ENCODE measurements at places on chromosomes 11 and 22.

DNA sequence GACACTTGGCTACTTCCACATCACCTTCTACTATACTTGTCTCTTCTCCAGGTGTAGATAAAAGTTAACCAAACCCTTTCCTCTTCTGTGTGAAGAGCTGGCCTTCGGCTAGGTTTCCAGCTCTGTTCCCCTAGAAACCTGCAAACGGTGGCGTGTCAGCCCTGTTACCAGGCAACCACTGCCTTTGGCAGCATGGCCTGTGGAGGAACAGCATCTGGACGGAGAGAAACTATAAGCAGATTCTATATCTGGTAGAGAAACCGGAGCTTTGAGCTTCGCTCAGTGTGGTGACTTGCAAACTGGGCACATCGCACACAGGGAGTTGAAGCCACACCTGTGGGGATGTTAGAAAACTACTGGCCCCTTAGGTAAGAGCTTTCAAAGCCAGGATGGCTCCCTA, 35.9 kb downstream of the ARAP1 start:
- DNase-seq, result no peak

DNA sequence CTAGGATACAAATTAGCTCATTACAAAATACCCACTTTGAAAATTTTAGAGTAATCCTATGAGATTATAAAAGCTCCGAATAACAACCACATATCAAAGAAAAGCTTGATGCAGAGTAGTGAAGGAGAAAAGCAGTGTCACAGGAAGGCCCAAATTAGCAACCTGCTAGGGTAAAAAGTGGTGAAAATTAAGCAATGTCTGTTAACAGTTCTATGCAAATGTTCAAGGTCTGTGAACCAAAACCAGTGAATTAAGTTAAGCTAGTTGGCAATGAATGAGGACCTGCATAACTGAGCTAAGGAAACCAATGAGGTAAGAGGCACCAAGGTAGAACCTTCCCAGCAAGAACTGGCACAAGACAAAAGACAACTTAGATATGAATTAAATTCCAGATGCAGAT, 29.6 kb downstream of the PRDM10 start:
- DNase-seq, result no peak

GRCh38 chr11:64863391-64864060, 14.9 kb downstream of the EHD1 start:
- no peak for DNase-seq

GRCh38 chr22:25070956-25071355, 118.4 kb downstream of the KIAA1671 start:
- no peak for DNase-seq

DNA sequence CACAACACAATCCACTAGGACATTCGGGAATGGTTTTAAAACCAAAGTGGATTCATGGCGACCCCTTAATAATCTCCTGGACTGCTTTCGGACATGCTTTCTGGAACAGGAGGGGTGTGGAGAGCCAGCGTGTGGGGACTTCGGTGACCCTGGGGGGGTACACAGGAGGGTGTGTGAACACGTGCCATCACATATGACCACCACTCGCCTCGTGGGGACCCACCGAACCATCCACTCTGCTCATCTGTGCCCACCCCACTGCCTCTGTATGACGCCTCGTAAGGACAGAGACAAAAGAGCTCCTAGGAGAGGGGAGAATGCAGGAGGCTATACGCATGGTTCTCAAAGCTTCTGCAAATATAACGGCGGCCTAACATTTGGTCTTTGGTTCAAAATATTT, 8.9 kb downstream of the LTO1 start:
- DNase-seq, result no peak

GRCh38 chr11:43685440-43685839, 4.9 kb downstream of the HSD17B12 start:
- DNase-seq, result no peak

GRCh38 chr11:130897262-130898182, 18.8 kb downstream of the SNX19 start:
- DNase-seq, result peak; percentile 66

GRCh38 chr11:20459865-20460264, 72.3 kb downstream of the PRMT3 start:
- no peak for DNase-seq

- no peak for DNase-seq
Observed at GRCh38 chr11:37812281-37812880, 1214.3 kb upstream of the RAG2 start.

GRCh38 chr11:42812361-42812760, 499.4 kb upstream of the API5 start:
- DNase-seq, result no peak

DNA sequence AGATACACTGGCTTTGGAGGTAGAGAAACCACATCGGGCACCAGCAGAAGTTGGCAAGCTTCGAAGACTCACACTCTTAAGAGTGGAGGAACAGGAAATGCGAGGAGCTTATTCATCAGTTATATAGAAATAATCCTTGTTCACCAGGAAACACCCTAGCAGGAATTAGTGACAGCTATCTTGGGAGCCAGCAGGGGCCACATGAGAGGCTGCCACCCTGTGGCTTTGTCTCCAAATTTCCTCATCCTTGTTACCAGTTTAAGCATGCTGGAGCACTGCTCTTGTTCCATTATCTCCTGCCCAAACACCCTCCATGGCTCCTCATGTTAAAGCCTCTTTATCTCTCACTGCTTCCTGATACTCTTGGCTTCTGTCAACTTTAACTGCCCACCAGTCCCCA, 131.0 kb downstream of the PLEKHA7 start:
- no peak for DNase-seq

GRCh38 chr22:32949391-32950173, 108.6 kb downstream of the SYN3 start:
- no peak for DNase-seq

- no peak for DNase-seq
Observed at GRCh38 chr11:79648766-79649520, 208.1 kb upstream of the TENM4 start.

GRCh38 chr11:126254819-126255218, 13.9 kb downstream of the SRPRA start:
- no peak for DNase-seq

GRCh38 chr11:105298630-105299029, 159.1 kb upstream of the CARD18 start:
- DNase-seq, result no peak

GRCh38 chr22:40001106-40001505, 6.4 kb downstream of the FAM83F start:
- no peak for DNase-seq

GRCh38 chr11:22703591-22703990, 37.2 kb downstream of the GAS2 start:
- no peak for DNase-seq

GRCh38 chr11:45147891-45148675, 1.6 kb downstream of the PRDM11 start:
- DNase-seq, result no peak

DNA sequence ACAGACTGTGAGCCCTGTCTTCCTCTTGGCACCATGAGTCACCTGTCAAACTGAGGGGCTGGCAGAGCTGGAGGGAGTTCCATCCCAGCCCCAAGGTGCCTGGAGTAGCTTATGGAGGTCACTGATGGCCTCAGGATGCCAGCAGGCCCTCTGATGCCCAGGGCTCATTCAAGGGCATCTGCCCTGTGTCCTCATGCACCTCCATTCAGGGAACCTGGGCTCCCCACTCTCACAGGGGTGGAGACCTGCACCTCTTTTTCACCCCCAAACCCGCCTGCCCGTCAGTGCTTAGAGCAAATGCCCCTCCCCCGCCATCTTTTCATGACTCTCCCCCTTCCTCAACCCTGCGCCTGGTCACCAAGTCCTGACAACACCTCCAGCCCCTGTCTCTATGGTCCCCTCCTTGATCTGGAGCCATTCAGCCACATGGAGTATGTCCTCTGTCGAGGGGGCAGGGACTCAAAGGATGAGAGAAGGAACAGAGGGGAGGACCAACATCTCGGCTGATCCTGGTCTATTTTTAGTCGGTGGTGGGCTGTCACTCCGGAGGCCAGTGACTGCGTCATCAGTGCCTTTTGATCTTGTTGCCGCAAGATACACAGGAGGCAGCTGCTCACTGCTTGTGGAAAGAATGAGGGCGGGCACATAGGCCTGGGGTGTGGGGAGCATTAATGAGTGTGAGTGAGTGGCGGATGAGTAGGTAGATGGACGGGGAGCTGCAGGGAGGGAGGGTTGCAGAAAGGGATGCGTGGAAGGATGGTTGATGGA, 72.2 kb downstream of the CDKN1C start:
- DNase-seq, result no peak

DNA sequence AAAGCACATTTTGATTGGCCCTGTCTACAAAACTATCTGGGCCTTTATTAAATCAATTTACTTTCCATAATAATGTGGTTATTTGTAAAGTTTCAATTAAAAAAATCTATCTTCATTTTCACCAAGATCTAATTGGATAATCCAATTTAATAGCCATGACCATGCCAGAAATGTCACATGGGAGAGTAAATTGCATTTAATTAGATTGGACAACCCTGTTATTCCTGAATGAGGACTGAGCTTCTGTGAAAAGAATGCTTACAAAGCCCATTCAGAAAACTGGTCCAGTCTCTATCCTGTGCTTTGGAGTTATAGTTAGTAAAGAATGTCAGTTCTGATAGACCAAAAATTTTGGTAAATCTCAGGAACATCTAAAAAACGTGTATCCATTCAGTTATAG, 541.9 kb upstream of the ANO5 start:
- no peak for DNase-seq

GRCh38 chr11:121508449-121508848, 55.7 kb upstream of the SORL1-AS1 start:
- DNase-seq, result no peak

DNA sequence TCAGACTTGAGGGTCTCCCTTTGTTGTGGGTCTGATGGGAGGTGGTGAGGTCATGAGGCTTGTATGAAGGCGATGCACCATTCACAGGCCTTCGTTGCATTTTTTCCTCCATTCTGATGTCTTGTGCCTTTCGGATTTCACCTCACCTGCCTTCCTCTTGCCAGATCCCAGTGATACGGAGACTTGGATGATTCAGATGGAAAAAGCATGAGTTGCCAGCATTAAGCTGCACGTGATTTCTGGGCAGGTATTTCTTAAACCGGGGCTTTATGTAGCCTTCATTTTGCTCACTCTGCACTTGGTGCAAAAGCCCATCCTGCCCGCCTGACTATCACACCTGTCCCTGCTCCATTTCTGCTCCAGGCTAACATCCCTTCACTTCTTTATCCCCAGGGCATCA, 216.7 kb downstream of the SNX19 start:
- no peak for DNase-seq

DNA sequence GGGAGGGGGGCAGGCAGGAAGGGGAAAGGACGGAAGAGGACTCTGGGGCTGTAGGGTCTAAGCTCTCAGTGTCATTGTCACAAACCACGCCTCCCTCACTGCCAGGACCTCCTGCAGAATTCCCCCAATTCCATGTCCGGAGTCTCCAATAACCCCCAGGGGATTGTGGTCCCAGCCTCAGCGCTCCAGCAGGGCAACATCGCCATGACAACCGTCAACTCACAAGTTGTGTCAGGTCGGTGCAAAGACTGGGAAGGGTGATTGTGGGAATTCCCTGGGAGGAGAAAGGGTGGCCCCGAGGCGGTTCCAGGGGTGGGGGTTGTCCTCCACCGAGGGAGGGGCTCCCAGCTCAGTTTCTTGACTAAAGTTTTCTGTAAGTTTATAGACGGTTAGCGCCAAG, 86.0 kb downstream of the FEZ1 start:
- DNase-seq, result no peak

DNA sequence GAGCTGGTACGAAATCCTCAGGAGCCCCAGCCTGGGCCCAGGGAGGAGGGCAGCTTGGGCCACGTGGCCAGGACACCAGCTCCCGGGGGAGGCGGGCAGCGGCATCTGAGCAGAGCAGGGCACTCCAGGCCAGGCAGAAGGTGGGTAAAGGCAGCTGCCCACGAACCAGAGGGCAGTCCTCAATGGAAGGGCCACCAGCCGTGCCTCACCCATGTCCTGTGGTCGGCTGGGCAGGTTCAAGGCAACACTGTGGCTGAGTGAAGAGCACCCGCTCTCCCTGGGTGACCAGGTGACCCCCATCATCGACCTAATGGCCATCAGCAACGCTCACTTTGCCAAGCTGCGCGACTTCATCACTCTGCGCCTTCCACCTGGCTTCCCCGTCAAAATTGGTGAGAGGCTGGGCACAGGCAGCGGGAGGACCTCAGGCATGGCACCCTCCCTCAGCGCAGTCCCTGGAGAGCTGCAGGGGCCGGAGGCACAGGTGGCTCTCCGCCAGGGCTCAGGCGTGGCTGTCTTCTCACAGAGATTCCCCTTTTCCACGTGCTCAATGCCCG, 2.5 kb upstream of the SSH3 start:
- no peak for DNase-seq

- no peak for DNase-seq
Observed at GRCh38 chr11:17414317-17414737, 25.9 kb upstream of the KCNJ11 start.

- DNase-seq, result no peak
Observed at GRCh38 chr11:125262830-125263218, 98.3 kb downstream of the PKNOX2 start.

DNA sequence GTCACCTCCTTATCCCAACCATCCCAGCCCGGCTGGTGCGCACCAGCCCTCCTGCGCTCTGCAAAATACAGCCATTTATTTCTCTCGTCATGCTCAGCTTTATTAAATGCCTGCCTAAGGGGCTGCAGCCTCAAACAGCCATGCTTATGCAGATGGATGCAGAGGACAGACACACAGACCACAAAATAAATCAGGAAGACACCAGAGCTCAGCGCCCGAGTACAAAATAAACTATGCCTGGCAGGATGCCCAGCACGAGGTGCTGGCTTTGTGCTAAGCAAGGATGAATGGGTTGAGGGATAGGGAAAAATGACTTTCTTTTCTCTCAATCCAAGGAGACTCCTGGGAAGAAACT, 70.5 kb downstream of the RPUSD4 start:
- DNase-seq, result peak; percentile 66

- DNase-seq, result no peak
Observed at GRCh38 chr22:29175312-29175835, 30.3 kb upstream of the EMID1 start.
